ENCODE measurements at places on chromosomes 6 and 20.

GRCh38 chr6:79949233-79949632 is 1.9 kb upstream of the ELOVL4 start:
- DNase-seq = no peak

GRCh38 chr20:3277686-3278465 is 38.9 kb upstream of the SLC4A11 start:
- no peak for DNase-seq

- DNase-seq = no peak
Measured at GRCh38 chr6:147961481-147962141, 381.0 kb upstream of the SASH1 start.

DNA sequence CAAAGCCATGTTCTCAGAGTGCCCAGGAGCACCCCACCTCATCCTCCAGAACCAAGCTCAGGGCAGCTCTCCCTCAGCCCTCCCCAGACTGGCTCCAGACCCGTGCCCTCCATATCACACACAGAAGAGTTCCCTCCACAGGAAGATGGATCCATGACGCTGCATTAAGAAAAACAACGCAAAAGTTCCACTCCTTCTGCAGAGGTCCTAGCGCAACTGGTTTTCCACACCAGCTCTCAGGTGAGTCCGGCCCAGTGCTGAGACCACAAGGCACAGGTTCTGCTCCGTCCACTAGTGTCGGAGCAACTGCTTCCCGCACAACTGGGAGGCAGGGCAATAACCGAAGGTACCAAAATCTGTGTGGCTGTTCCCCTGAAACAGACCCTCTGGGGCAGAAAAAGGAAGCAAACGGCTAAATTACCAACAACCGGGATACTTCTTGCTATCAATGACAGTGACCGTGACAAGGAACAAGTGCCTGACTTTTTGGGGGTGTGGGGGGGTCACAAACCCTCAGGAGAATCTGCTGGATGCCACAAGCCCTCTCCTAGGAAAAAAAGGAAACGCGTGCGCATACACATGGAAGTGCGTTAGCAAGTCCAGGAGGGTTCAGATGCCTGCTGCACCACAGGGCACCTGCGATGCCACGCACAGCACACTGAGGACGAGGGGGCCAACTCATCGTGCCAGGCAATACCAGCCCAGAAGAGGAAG is 49.2 kb downstream of the MYH7B start:
- no peak for DNase-seq

- DNase-seq = no peak
Measured at GRCh38 chr20:56582542-56582941, 46.6 kb upstream of the TFAP2C start.

DNA sequence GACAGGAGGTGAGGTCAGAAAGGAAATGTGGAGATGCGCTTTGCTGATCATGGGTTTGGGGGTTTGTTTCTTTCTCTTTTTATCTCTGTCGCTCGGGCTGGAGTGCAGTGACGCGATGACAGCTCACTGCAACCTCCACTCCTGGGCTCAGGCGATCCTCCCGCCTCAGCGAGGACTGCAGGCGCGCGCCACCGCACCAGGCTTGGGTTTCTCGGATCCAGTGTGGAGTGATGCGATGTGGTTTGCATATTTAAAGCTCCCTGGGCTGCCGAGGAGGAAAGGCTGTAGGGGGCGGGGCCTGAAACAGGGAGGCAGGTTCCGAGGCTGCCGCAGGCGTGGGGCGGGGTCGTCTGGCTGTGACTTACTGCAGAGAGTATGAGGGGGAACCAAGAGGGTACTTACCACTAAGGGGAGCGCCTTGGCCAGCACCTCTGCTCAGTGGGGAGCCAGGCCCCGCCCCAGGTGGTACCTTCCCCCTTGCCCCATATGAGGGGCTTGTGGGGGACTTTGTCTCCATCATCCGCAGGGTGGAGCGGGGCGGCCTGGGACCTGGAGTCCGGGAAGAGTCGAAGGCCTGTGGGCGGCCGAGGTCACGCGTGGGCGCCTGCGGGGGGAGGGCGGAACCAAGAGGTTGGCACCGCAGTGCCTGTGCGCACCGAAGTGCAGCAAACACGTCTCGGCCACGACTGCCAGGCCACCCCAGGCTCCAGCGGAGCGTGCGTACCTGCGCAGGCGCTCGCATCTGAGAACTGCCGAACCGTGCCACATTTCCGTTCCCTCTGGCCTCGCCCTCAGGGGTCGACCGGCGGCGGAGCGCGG is 12.7 kb upstream of the BAK1 start:
- no peak for DNase-seq

- no peak for DNase-seq
Measured at GRCh38 chr6:106925948-106926347, 48.6 kb downstream of the CD24 start.

- no peak for DNase-seq
Measured at GRCh38 chr6:25981568-25982263, 19.1 kb downstream of the TRIM38 start.

- no peak for DNase-seq
Measured at GRCh38 chr6:143952060-143952778, 55.8 kb downstream of the PLAGL1 start.

DNA sequence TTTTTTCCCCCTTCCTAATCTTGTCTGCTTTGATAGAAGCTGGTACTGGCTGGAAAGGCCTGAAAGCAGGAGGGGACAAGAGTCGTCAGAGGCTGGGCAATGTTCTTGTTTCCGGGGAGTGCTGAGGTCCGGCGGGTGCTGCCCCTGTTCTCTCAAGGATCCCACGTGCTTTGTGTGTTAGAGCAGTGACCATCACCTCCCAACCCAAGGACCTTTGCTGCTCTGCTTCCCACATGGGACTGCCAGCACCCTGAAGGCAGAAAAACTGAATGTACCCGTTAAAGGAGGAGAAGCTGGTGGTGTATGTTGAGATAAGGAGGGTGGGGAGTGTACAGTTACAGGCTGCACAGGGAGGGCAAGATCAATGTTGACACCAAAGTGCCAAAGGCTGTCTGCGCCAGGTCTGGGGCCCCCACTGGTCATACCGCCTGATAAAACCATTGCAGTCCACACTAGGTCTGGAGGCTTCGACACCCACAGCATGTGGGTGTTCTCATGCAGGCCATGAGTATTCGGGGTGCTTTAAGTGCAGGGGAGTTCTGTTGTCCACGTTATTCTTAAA is 15.0 kb downstream of the C20orf173 start:
- DNase-seq = no peak

DNA sequence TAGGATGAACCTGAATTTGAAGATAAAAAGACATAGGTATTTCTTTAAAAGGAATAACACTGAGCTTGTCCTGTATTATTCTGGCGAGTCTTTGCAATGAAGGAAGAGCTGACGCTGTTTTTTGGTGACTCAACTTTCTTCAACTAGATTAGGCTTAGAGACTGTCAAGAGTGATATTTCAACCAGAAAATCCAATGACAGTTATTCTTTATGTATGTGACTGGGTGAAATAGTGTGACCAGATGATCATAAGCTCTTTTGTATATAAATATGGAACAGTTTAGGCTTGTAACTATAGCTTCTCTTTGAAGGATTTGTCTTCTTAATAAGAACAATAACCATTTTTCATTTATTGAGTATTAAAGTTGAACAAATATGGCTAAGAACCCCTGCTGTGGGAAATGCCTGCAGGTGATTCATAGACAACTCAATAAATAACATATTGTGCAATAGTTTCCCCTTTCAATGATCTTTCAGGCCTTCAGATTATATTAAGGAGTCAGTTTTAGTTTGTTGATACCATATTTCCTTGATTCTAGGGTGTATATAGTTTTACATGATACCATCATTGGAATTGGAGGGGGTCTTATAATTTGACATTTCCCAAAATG is 265.6 kb upstream of the JAG1 start:
- no peak for DNase-seq

GRCh38 chr6:168451805-168452517 is 11.0 kb downstream of the SMOC2 start:
- DNase-seq = no peak

- DNase-seq = no peak
Measured at GRCh38 chr6:132749111-132749510, 8.6 kb downstream of the VNN2 start.

DNA sequence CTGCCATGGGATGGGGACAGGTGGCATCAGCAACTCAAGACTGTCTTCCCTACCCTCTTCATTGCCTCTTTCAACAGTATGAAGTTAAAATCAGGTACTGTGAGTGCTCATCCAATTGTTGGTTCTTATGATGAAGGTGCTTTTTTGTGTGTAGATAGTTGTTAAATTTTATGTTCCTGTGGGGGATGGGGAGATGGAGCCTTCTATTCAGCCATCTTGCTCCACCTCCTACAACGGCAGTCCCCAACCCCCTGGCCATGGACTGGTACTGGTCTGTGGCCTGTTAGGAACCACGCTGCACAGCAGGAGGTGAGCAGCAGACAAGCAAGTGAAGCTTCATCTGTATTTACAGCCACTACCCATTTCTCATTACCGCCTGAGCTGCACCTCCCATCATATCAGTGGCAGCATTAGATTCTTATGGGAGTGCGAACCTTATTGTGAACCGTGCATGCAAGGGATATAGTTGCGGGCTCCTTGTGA is 47.8 kb upstream of the TOP1 start:
- no peak for DNase-seq

DNA sequence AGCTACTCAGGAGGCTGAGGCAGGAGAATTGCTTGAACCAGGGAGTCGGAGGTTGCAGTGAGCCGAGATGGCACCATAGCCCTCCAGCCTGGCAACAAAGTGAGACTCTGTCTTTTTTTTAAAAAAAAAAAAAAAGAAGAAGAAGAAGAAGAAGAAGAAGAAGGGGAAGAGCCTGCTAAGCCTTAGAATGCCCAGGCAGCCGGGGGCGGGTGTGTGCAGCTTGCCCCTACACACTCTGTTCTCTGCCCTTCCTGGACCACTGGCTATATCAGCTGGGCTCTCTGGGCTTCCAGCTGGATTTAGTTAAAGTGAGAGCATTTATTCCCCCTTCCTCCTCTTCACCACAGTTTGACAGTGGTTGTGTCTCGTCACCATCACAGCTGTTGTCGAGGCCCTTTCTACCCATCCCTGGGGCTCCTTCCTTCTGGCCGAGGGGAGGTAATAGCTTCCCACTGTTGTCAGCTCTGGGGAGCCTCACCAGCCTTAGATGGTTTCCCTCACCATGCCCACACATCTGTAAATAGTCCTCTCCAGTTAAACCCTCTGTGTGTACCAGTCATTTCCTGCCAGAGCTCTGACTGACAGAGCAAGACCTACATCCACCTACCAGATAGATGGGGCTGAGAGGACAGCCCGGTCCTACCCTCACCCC is 77.6 kb downstream of the TRERF1 start:
- DNase-seq = peak; percentile 84

- no peak for DNase-seq
Measured at GRCh38 chr6:107323133-107323785, 136.1 kb downstream of the PDSS2 start.

DNA sequence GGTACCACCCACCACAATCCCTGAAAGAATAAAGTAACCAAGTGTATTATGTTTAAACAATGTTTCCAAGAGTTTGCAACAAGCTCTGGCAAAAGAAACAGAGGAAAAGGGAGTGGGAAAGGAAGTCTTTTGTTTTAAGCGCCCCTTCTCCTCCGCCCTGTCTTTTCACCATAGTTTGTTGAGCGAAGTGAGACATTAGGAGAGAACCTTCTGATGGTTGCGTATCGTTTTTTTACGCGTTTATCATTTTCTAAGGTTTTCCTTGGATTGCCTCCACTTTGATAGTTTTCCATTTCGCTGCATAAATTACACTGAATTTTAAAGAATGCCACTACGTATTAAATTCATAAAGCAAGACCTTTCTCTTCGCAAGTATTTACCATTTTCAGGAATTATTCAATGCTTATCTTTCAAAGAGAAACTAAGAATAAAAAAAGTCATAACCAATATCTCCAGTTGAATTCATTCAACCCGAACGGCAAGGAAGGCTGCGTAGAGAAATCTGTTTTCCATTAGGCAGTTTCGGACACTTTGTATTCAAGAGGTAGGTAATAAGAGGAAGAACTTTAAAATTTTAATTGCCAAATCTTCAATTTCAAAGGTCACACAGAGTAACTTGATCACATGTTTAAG is 920 bp upstream of the EPHA7 start:
- DNase-seq = no peak

- no peak for DNase-seq
Measured at GRCh38 chr6:147106759-147107401, 97.3 kb upstream of the STXBP5 start.

DNA sequence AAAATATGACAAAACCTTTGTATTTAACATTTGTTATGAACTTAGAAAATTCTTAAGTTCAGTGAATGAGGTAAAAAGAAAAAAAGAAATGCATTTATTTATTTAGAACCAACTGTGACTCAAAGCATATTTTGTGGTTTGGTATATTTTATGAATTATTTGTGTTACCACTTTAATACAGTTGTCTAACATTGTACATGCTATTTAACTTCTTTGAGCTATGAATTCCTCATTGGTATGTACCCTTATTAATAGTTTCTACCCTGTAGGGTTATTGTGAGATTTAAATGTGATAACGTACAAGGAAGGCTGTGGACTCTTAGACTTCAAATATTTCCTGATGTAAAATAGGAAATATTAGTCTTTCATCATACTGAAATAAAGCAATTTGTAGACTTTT is 162.6 kb downstream of the MMUT start:
- no peak for DNase-seq

GRCh38 chr6:5851261-5851757 is 155.4 kb downstream of the NRN1 start:
- no peak for DNase-seq

DNA sequence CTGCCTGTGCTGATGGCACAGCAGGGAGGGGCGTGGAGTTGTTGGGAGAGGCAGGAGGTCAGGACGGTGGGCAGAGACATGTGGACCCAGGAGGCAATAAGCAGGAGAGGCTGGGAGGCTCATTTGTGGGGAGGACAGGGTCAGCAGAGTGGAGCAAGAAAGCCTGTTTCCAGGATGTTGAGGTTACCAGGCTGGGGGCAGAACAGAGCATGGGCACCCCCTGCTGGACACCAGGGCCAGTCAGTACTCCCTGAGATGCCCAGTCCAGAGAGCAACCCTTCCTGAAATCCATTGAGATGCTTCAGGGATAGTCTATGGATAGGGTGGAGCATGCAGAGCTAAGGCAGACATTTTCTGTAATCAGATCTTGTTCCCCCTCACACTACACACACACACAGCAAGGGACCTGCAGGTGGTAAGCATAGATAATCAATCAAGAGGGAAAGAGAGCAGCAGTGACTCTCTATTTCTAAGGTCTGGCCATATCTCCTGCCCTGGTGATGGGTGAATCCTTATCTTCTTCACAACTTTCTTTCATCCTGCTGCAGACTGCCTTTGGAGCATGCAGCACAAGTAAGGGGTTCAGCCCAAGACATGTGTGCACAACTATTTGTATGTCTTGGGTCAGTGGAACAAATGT is 41.7 kb downstream of the MOCS1 start:
- no peak for DNase-seq

GRCh38 chr6:149723771-149724417 is 6.0 kb upstream of the LATS1 start:
- peak; percentile 73 for DNase-seq

GRCh38 chr6:168370310-168370991 is 50.9 kb upstream of the DACT2 start:
- no peak for DNase-seq

GRCh38 chr6:8589941-8590729 is 154.8 kb upstream of the SLC35B3 start:
- DNase-seq = no peak

DNA sequence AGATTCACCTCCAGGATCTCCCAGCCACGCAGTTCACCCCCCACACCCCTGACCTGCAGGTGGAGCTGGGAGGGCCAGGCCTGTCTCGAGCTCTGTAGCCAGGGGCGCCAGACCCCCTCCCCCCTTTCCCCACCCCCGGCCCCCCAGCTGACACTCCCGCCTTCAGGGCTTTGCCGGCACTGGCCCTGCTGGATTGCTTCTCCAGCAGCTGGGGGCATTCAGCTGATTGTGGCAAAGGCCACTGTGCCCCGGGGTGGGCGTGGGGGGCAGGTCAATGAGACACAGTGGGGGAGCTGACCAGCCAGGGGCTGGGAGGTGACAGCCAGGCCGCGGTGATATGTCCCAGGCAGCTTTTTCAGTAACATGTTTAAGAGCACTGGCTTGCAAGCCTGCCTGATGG is 22.2 kb downstream of the ZBP1 start:
- DNase-seq = no peak
